Skeletal muscle cell (primary cell): ENCODE measurements at places on chromosomes 3 and 15.
A peak's percentile ranks its signal among the peaks of the same experiment; 100 is the strongest.

- DNase-seq: no peak
These were observed 457.0 kb downstream of the PLOD2 start for GRCh38 chr3:145704020-145704419.

DNA sequence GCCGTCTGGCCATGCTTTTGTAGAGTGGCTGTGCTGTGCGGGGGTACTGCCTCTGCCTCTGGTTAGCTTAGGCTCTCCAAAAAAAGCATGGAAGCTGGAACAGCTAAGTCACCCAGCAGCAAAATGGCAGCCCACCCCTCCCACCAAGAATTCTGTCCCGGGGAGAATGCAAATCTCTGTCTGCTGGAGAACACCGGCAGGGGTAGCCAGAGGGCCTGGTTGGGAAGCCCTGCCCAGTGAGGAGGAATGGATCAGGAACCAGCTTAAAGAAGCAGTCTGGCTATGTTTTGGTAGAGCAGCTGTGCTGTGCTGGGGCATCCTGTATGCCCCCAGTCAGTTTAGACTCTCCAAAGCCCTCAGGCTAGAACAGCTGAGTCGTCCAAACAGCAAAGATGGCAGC is 56.2 kb upstream of the PTPRG start:
- no peak for DNase-seq

DNA sequence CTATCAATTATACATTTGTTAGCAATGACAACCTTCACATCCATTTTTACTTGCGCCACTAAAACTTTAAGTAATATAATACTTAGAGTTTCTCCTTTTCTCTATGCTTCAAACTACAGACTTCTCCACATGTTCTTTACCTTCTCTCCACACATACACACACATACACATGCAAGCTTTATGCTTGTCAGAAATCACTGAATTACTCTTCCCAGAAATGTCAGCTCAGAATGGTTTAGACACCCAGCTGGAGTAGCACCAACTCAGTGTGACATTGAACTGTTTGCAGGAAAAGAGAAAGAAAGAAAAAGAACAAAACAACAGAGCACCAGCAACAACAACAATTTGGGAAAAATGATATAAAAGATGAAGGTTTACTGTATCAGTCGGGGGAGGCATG is 20.9 kb downstream of the CBLB start:
- DNase-seq: no peak

DNA sequence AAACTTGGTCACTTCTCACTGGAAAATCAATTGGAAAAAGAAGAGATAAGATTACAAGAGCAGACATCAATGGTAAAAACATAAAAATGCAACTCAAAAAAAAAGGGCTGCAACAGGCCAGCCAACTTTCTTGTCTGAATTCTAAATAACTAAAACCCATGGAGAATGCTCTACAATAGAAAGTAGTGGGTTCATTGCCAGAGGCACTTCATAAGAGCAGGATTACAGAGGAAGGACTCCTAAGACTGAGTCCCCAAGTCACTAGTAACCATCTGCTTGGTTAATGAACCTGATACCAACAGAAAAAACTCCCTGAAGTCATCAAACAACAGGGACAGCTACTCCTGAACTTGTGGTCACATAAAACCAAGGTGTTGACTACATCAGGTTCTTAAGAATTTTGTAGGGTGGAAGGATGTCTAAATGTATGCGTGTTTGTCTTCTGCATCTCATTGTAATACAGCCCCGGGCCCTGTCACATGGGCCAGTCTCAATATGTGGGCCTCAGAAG is 148.6 kb downstream of the IMPG2 start:
- DNase-seq: no peak

DNA sequence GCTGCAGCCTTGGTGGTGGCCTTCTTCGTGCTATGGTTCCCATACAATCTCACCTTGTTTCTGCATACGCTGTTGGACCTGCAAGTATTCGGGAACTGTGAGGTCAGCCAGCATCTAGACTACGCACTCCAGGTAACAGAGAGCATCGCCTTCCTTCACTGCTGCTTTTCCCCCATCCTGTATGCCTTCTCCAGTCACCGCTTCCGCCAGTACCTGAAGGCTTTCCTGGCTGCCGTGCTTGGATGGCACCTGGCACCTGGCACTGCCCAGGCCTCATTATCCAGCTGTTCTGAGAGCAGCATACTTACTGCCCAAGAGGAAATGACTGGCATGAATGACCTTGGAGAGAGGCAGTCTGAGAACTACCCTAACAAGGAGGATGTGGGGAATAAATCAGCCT is 10.4 kb downstream of the CYP8B1 start:
- no peak for DNase-seq

- no peak for DNase-seq
These were observed 1.2 kb downstream of the DUOX2 start for GRCh38 chr15:45112591-45113379.

GRCh38 chr3:142863010-142863817 is 25.7 kb downstream of the PCOLCE2 start:
- DNase-seq: no peak

DNA sequence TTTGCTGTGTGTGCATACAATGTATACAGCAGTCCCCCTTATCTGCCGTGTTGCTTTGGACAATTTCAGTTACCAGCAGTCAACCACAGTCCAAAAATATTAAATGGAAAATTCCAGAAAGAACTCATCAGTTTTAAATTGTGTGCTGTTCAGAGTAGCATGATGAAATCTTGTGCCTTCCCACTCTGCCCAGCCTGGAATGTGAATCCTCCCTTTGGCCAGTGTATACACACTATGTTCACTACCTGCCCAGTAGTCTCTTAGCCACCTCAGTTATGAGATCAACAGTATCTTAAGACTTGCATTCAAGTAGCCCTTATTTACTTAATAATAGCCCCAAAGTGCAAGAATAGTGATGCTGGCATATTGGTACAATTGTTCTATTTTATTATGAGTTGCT is 133.6 kb upstream of the ABHD17C start:
- no peak for DNase-seq

GRCh38 chr15:50051811-50052419 is 67.1 kb downstream of the ATP8B4 start:
- peak; percentile 74 for DNase-seq

DNA sequence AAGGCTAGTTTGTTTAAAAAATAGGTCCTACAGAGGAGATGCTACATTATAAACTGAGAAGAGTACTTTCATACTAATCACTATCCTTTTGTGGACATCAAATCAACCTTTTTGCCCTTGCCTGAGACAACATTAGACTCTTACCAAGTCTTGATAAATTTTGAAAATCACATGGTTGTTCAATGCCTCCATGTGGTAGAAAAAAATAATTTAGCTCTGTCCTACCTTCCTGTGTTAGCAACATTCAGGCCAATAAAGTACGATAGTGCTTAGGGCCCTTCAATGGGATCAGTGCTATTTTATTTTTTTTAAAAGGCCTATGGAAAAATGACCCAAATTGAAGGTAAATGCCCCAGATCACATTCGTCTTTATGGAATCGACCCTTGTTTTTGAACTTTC is 5.0 kb upstream of the UBE2E1 start:
- DNase-seq: no peak

DNA sequence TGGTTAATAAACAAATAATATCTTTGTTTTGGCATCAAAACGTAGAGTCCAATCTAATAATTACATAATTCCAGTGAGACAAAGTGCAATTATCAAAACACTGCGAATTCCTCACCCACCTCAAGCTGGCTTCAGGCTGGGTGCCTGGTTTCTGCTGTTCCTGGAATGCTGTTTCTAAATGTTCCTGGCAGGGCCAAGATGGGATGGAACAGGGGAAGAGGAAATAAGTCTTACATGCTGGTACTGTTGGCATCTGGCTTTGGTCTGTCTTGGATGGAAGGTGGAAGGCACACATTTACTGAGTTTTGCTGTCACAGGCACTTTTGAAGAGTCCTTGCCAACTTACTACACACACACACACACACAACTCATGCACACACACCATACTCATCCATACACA is 101.9 kb upstream of the SLCO3A1 start:
- no peak for DNase-seq

- no peak for DNase-seq
These were observed 10.0 kb upstream of the GRAMD2A start for GRCh38 chr15:72207558-72208085.

GRCh38 chr15:36903922-36904556 is 196.3 kb downstream of the MEIS2 start:
- DNase-seq: no peak

DNA sequence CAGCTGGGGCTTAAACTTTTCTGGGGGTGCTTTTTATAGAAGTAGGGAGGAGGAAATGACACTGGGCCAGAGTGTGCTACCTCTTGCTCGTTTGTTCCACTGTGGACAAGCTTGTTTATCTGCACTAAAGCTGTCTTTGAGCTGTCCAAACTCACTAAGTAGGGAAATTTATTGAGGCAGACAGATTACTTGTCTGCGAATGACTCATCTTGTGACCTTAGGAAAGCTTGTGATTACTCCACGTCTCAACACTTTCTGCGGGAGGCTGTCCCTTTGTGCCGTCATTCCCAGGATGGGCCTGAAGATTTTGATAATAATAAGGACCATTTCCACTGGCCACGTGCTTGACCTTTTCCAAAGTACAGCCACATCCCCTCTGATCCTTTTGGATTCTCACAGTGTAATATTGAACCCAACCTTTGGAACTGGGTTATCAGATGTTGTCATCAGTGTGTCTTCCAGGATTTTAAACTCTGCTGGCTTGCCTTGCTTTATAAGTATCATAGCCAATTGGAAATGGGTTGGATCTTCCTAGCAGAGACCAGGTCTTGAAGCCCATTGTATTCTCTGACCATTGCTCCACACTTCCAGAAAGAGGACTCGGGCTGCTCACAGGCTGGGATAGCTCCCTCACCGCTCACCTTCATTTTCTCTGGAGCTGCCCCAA is 84.7 kb downstream of the AGBL1 start:
- no peak for DNase-seq

DNA sequence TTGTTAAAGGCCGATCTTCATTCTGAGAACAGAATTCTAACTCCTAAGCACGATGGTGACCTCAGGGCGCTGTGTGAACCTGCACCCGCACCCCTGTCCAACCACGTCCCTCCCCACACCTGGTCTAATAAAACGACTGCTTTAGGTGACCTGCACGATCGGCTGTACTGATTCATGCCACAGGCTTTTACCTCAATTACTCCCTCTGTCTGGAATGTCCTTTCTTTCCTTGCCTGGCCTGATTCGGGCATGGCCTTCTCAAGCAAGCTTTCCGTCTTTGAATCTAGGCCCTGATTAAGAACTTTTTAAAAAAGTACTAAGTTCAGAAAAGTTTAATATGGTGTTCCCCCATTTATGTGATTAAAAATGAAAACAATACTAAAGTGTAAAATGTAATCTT is 842 bp upstream of the U2SURP start:
- no peak for DNase-seq

DNA sequence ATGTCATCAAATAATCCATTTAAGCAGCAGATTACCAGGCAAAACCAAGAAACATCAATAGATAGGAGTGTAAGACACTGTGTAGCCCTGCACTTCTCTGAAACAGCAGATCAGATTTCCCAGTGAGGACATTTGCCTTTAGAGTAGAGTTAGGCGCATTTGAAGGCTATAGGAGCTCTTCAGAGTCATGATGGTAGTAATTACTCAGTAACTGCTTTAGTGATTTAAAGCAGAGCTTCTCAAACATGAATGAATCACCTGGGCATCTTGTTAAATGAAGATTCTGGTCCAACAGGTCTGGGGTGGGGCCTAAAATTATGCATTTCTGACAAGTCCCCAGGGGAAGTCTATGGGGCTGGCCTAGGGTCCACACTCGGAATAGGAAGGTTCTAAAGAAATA is 36.9 kb downstream of the THRB start:
- no peak for DNase-seq

GRCh38 chr3:52537165-52537620 is 788 bp downstream of the UQCC5 start:
- no peak for DNase-seq
